NCI-H526 treated with DMSO at 0.1 percent for 48 hours (cell line): ENCODE measurements at places on chromosomes 11 and 22.
A peak's percentile ranks its signal among the peaks of the same experiment; 100 is the strongest.

DNA sequence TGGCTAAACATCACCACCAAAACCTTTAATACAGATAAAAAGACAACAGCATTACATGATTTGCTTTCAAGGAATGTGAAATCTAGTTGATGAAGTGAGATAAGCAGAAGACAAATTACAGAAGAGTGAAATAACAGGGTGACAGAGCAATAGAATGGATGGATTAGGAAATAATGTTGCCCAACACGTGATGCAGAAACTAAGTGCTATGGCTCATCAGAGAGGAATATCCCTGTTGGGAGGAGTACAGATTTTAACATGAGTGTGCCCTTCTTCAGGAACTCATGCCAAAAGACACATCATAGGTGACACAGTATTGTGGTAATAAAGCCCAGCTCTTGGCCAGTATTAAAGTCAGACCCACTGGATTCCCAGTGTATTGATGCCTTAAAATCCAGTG, 176.6 kb upstream of the RAG2 start:
- DNase-seq: no peak

- DNase-seq: no peak
Observed at GRCh38 chr11:102487214-102487613, 34.6 kb upstream of the TMEM123 start.

GRCh38 chr11:62505059-62505439, 41.6 kb downstream of the AHNAK start:
- no peak for DNase-seq

DNA sequence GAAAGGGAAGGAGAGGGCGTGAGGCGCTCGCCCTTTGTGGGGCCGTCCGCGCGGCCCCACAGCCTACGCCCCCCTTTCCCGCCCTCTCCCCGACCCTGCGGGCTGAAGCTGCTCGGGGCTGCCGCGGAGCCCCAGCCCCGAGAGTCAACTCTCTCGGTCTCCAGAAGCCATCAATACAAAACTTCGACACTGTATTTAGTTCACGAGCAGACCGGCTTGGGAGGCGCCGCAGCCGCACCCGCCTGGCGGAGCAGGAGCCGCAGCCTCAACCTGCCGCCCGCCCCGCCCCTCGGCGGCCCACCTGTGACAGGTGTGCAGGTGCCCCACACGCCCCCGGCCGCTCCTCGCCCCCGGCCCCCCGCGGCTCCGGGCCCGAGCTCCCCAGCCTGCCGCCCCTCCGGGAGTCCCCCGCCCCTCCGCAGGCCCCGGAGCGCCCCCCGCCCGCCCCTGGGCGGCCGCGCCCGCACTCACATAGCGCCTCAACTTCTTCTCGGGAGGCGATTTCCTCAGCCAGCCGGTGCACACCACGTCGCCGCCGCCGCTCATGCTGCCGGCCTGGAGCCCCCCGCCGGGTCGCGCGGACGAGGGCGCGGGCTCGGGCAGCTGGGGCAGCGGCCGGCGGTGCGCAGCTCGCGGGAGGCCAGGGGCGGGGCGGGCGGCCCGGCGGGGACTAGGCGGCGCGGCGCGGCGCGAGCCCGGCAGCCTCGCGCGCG, at the start of gene GAB2:
GAB2 (minus strand) TSS at position 646 of the 713 bp plus-strand sequence; CDS start at position 546, 100 bp downstream.
- DNase-seq: peak; percentile 72

GRCh38 chr22:26992556-26992955, 335.2 kb downstream of the MIAT start:
- DNase-seq: no peak

GRCh38 chr11:37506531-37506930, 908.5 kb upstream of the RAG2 start:
- DNase-seq: no peak

GRCh38 chr11:78190871-78191538, 2.3 kb downstream of the USP35 start:
- DNase-seq: no peak

DNA sequence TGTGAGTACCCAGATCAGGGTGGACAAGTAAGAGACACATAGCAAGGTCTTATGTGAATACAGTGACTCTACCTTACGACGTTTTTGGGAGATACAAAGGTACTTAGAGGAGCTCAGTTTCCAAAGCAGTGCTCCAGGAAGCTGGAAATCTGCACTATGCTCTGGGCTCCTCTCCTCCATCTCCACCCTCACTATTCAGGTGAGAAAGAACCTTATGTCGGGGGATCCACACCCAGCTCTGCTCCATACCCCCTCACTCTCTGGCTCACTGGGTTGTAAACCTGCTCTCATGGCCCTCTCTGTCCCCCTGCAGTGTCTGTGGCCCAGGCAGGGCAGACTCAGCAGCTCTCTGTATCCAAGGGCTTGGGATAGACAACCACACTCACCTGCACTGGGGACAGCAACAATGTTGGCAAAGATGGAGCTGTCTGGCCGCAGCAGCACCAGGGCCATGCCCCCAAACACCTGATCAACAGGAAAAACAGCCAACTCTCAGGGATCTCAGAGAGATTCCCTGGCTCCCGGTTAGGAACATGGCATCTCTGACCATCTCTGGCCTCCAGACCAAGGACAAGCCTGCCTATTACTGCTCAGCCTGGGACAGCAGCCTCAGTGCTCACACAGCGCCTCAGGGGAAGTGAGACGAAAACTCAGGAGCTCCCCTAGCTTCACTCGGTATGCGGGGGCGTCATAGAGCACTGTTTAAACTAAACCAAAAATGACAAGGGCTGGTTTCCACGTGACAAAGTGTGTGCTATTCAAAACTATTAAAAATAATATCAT, 60.9 kb upstream of the TOP3B start:
- DNase-seq: no peak

- no peak for DNase-seq
Observed at GRCh38 chr11:1899090-1899489, 7.4 kb upstream of the PRR33 start.

DNA sequence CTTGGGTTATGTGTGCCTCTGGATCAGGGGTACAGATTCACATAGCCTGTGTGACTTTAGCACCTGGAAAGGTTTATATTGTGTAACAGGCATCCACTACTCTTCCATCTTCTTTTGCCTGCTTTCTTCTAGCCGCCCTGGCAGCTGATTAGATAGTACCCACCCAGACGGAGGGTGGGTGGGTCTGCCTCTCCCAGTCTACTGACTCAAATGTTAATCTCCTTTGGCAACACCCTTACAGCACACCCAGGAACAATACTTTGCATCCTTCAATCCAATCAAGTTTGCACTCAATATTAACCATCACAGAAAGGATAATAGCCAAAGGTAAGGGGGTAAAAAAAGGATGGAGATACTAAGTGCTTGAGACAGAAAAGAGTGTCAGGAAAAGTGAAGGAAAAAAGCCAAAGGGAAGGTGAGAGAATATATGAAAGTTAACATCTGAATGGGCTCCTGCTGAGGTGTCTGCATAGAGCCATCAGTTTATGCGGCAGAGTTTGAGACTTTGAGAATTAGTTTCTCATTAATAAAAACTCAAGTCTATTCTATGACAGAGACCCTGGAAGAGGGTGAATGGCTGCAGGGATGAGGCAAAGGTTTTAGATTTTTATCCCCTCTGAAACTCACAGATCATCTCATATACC, 2.6 kb upstream of the OR51B6 start:
- DNase-seq: no peak

DNA sequence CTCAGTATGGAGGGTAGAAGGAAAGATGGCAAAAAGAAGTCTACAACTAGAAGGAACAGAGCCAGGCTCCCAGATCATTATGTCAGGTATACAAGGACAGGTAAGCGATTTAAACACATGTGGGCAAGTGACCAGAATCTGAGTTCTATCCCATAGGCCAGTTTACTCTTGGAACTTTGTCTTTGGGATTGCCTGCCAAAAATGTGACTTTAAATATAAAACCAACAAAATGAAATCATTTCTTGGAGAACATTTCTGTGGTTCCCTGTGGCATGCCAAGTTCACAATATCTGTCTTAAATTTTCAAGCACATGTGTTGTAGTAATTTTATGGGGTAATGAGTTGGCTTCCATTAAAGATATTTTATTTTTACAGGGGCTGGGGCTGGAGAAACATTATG, 141.0 kb downstream of the SLC17A6 start:
- DNase-seq: no peak

GRCh38 chr11:82906931-82907330, 5.4 kb downstream of the DDIAS start:
- no peak for DNase-seq

GRCh38 chr22:25146307-25146706, 53.4 kb upstream of the CRYBB3 start:
- DNase-seq: no peak

GRCh38 chr11:32435511-32435941, at the start of gene WT1:
WT1 (minus strand) TSS chr11:32435539.
- no peak for DNase-seq
